Activated CD8-positive, alpha-beta memory T cell treated with anti-CD3 and anti-CD28 coated beads, Interleukin-2, amount 10 ng/mL, durations not matched to agents 7 days and 5 days (primary cell): ENCODE measurements at places on chromosomes 11 and 22. TPM values are rescaled to one million over a fixed set of nuclear protein-coding genes. Genes with fewer than 3 reads are reported as not detected.
A peak's percentile ranks its signal among the peaks of the same experiment; 100 is the strongest.

DNA sequence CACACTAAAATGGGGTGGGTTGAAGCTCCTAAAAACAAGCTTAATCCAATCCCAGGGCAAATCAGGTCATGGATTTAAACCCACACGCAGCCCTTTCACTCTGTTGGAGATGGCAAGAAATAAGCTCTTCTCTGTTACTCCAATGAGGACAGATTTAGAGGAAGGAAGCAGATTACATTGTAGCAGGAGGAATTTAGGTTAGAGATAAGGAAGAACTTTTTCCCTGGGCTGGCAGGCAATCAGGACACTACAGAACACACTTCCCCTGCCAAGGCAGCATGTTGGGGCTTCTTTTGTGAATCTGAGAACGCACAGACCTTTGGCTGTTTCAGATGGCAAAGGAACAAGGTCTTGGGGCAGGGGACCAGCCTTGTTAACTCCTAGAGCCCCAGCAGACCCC is 46.2 kb downstream of the C11orf58 start:
- H3K27me3 ChIP-seq = no peaks in the 10 kb centered on the region
- DNase-seq = no peak
- no peak overlapping the region for H3K4me3 ChIP-seq
- no peaks in the 10 kb centered on the region for H3K4me1 ChIP-seq
- no peak overlapping the region for H3K27ac ChIP-seq
- no peaks in the 10 kb centered on the region for H3K36me3 ChIP-seq

- H3K27ac ChIP-seq = no peak overlapping the region
- H3K27me3 ChIP-seq = peaks cover 17% of the 10 kb centered on the region
- no peaks in the 10 kb centered on the region for H3K4me1 ChIP-seq
- no peak overlapping the region for H3K4me3 ChIP-seq
Observed at GRCh38 chr22:30564761-30565119, 9.7 kb downstream of the GAL3ST1 start.

DNA sequence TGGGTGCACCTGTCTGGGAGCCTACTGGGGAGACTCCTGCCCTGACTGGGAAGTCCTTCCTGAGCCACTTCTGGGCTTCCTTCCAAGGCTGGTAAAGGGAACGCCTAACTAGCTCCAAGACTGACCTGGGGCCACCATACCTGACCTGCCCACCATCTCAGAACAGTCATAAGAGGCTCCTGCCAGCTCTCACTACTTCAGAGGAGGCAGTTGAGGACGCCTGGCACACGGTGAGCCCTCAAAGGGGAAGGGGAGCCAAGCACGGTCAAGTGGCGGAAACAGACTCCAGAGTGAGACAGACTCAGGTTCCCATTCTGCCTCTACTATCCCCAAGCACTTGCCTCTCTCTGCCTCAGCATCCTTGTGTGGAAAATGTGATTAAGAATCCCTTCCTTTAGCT is 7.6 kb downstream of the MCAT start:
- H3K36me3 ChIP-seq = peaks cover 18% of the 10 kb centered on the region
- no peak overlapping the region for H3K27ac ChIP-seq
- H3K4me3 ChIP-seq = no peak overlapping the region

DNA sequence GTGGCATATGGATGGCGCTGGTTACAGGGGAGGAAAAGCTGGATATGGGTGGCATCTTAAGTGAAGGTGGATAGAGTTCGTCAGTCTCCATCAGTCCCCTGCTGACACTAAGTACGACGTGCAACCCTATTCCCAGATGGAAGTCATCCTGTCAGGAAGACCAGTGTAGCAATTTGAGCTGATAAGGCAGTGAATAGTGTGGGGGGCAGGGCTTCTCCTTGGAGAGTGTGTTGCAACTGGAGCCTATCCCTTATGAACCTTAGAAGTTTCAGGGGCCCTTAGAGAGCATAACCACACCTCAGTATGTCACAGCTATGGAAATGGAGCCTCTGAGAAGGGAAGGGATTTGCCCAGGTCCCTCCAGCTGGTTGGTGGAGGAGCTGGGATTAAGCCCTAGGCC is 36.1 kb upstream of the ANKK1 start:
- DNase-seq = no peak
- H3K4me1 ChIP-seq = no peaks in the 10 kb centered on the region
- no peak overlapping the region for H3K4me3 ChIP-seq
- no peaks in the 10 kb centered on the region for H3K27me3 ChIP-seq
- H3K36me3 ChIP-seq = peaks cover 32% of the 10 kb centered on the region
- no peak overlapping the region for H3K27ac ChIP-seq

GRCh38 chr22:25482868-25483639 is 81.4 kb upstream of the GRK3 start:
- DNase-seq = no peak
- H3K4me1 ChIP-seq = peaks cover 44% of the 10 kb centered on the region
- no peak overlapping the region for H3K4me3 ChIP-seq
- H3K36me3 ChIP-seq = peaks cover 53% of the 10 kb centered on the region
- H3K27ac ChIP-seq = no peak overlapping the region

DNA sequence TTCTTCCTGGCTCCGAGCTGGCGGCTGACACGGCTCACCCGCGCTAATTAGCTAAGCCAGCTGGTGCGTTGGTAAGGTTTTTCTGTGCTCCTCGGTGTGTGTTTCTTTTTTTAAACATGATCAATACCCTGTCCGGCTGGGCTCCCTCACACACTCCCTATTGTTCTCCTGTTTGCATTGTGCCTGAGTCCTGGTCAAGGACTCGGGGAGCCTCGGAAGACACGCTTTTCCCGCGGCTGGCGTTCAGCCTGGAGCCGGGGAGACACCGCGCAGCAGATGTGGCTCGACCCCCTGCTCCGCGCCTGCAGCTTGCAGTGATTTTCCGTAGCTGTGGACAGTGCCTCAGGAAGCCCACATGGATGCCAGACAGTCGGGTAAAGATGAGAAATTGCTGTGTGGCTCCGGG is 454.9 kb upstream of the CADM1 start:
- no peak overlapping the region for H3K4me3 ChIP-seq
- no peaks in the 10 kb centered on the region for H3K27me3 ChIP-seq
- no peaks in the 10 kb centered on the region for H3K36me3 ChIP-seq
- H3K27ac ChIP-seq = no peak overlapping the region

DNA sequence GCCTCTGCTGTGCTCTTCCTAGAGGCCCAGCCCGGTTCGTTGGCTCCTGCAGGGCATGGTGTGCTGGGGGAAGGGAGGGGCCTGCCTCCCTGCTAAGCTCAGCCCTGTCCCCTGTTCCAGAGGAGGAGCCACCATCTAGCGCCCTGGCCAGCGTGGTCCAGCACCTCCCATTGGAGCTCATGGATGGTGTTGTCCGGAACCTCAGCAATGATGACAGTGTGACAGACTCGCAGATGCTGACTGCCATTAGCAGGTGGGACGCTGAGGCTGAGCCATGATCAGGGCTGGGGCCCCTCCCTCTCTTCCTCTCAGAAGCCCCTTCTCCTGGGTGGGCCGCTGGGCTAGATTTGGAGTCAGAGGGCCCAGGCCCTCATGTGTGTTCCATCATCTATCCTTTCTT is 9.1 kb downstream of the USP35 start:
- H3K4me3 ChIP-seq = no peak overlapping the region
- H3K27ac ChIP-seq = no peak overlapping the region
- peaks cover 8% of the 10 kb centered on the region for H3K36me3 ChIP-seq
- no peak for DNase-seq
- H3K4me1 ChIP-seq = peaks cover 28% of the 10 kb centered on the region

- no peak overlapping the region for H3K27ac ChIP-seq
- H3K36me3 ChIP-seq = no peaks in the 10 kb centered on the region
- no peak for DNase-seq
- peaks cover 4% of the 10 kb centered on the region for H3K4me1 ChIP-seq
- H3K4me3 ChIP-seq = no peak overlapping the region
Observed at GRCh38 chr11:59418156-59418555, 8.1 kb downstream of the OR5A2 start.

DNA sequence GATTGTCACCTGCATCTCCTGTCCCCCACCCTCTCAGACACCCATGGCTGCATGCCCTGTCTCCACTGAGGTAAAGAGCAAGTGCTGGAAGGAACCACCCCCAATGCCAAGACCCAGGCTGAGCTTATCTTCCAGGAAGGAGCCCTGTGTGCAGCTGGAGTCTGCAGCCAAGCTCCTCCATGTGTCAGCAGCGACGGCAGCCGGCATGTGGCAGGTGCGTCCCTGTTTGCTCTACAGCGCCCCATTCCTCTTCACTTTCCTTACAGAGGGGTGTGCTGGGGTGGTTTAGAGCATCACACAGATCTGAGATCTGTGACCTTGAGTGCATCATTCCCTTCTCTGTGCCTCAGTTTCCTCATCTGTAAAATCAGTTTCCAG is 7.7 kb upstream of the MN1 start:
- H3K36me3 ChIP-seq = no peaks in the 10 kb centered on the region
- peaks cover 8% of the 10 kb centered on the region for H3K27me3 ChIP-seq
- no peak for DNase-seq
- H3K4me1 ChIP-seq = peaks cover 2% of the 10 kb centered on the region

DNA sequence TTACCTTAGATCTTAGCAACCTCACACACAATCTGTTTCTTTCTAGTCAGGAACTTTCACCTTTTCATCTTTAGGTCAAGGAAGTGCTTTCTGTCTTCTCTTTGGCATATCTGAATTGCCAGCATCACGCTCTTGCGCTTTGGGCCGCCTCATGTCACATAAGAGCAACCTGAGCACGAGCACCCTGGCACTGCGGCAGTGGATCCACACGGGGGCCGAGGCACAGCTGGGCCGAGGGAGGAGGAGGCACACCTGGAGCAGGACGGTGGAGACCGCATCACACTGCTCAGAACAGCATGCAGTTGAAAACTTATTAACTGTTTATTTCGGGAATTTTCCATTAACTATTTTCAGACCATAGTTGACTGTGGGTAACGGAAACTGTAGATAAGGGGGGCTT is 10.7 kb downstream of the MOB2 start:
- no peaks in the 10 kb centered on the region for H3K4me1 ChIP-seq
- H3K27ac ChIP-seq = no peak overlapping the region
- no peak overlapping the region for H3K4me3 ChIP-seq
- H3K36me3 ChIP-seq = no peaks in the 10 kb centered on the region
- DNase-seq = no peak

DNA sequence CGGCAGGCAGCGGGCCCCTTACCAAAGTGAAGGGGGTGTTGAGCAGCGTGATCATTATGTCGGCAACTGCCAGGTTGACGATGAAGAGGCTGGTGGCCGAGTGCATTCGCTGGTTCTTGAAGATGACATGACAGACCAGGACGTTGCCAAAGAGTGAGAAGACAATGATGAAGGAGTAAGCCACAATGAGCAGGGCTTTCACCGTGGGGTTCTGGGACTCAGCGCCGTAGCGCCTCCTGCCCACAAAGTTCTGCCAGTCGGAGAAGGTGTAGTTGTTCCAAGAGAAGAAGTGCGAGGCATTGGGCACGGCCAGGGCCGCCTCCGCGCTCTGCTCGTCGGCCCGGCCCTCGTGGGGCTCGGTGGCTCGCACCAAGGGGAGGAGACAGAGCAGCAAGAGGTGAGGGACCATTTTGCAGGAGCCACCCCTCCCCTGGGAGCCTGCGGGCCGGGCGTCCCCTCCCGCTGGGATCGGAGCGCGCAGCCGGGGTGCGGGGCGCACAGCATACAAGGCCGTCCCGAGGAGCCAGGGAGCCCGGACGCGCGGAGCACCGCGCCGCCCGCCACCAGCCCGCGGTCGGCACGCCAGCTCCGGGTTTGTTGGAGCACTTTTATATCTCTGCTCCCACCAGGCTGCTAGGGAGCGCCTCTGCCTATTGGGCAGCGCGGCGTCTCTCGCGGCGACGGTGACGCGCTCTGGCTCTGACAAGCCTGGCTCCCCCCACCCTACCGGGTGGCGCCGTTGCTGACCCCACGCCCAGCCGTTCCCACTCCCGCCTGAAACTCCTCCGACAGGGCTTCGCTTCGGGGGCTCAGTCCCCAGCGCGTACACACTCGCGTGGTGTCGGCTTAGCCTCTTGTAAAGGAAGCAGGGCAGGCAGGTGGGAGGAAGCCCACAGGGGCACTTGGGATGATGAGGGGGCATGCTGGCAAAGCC is at the start of gene GPR83:
Gene GPR83 (minus strand): TSS at position 581 of the 934 bp plus-strand sequence. CDS start 172 bp downstream, at position 409.
- H3K4me1 ChIP-seq = peaks cover 6% of the 10 kb centered on the region
- no peak within 1 kb of the TSS for H3K27ac ChIP-seq
- peaks cover 43% of the 10 kb centered on the region for H3K27me3 ChIP-seq

DNA sequence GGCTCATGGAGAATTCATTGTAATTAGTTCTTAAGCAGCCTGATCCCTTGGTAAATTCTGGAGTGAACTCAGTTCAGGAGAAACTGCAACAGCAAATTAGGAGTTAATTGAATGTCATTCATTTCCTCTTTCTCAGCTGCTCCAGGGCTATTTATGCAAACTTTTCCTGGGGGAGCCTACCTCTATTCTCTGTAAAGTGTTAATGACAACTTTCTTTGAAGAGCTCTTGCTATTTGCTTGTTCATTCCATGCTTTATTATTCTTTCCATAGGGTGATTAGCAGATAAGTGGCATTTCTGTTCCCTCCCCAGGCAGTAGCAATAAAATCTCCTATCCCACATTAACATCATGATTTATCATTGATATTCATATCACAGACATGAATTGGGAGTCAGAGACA is 267.6 kb upstream of the DDI1 start:
- H3K4me3 ChIP-seq = no peak overlapping the region
- no peaks in the 10 kb centered on the region for H3K4me1 ChIP-seq
- no peaks in the 10 kb centered on the region for H3K36me3 ChIP-seq
- no peaks in the 10 kb centered on the region for H3K27me3 ChIP-seq

- no peaks in the 10 kb centered on the region for H3K4me1 ChIP-seq
- no peaks in the 10 kb centered on the region for H3K27me3 ChIP-seq
- no peak for DNase-seq
- no peak overlapping the region for H3K4me3 ChIP-seq
- H3K36me3 ChIP-seq = no peaks in the 10 kb centered on the region
- no peak overlapping the region for H3K27ac ChIP-seq
Observed at GRCh38 chr11:132158091-132158490, 787.7 kb downstream of the NTM start.

GRCh38 chr11:84518631-84519183 is 1108.4 kb downstream of the DLG2 start:
- no peaks in the 10 kb centered on the region for H3K27me3 ChIP-seq
- no peaks in the 10 kb centered on the region for H3K36me3 ChIP-seq
- DNase-seq = no peak
- no peak overlapping the region for H3K27ac ChIP-seq
- H3K4me1 ChIP-seq = no peaks in the 10 kb centered on the region

GRCh38 chr22:23220485-23221350 is 40.4 kb downstream of the BCR start:
- H3K27ac ChIP-seq = peak overlapping the region; percentile 54
- no peaks in the 10 kb centered on the region for H3K27me3 ChIP-seq
- DNase-seq = peak; percentile 46

Gene CAPN5
- 0.28 TPM for total RNA-seq

Gene TCN1
- not detected for total RNA-seq

Gene WBP2NL
- total RNA-seq = 2.1 TPM

Gene DKK3
- total RNA-seq = not detected

Gene GPHA2
- not detected for total RNA-seq

Gene RTL10
- total RNA-seq = 12.8 TPM

Gene TNNT3
- total RNA-seq = 1.1 TPM
